ENCODE measurements at places on chromosomes 3 and 15. TPM values are rescaled to one million over a fixed set of nuclear protein-coding genes. Genes with fewer than 3 reads are reported as not detected.

MCTP2 gene
- total RNA-seq = 36.1 TPM

TMEM266 gene
- 1.4 TPM for total RNA-seq

RASL12 gene
- total RNA-seq = 21.5 TPM

C2CD4A gene
- total RNA-seq = 0.18 TPM

- DNase-seq = no peak
Measured at GRCh38 chr3:189851682-189852081, 220.5 kb downstream of the TP63 start.

GRCh38 chr3:17136136-17136721, 251.5 kb downstream of the PLCL2 start:
- no peak for DNase-seq

GRCh38 chr15:42804739-42805138, 67.8 kb upstream of the CDAN1 start:
- DNase-seq = no peak

- DNase-seq = no peak
Measured at GRCh38 chr3:137766876-137767537, 2.9 kb downstream of the SOX14 start.

GRCh38 chr3:39021465-39022285, 30.1 kb downstream of the SCN11A start:
- DNase-seq = no peak

GRCh38 chr15:94875550-94875949, 644.2 kb downstream of the MCTP2 start:
- no peak for DNase-seq

- no peak for DNase-seq
Measured at GRCh38 chr3:72346526-72346926, 501.7 kb downstream of the SHQ1 start.

- DNase-seq = no peak
Measured at GRCh38 chr15:40932649-40933516, 3.7 kb downstream of the DLL4 start.

DNA sequence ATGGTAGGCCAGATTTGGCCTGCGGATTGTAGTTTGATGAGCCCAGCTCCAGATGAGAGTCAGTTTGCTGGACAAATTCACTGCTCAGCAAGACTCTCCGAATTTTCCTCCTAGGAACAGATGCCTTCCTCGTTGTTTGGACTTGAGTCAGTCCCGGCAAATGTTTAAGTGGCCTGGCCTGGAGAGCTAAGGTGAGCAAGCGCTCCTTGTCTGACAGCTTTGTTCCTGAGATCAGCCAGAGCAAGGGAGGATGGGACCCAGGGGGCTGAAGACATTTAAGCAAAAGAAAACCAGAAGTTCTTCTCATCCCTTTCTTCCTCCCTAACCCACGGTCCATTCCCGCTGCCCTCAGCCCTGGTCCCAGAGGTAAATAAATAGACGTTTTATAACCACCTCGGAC, 40.3 kb downstream of the POLR2M start:
- DNase-seq = no peak

DNA sequence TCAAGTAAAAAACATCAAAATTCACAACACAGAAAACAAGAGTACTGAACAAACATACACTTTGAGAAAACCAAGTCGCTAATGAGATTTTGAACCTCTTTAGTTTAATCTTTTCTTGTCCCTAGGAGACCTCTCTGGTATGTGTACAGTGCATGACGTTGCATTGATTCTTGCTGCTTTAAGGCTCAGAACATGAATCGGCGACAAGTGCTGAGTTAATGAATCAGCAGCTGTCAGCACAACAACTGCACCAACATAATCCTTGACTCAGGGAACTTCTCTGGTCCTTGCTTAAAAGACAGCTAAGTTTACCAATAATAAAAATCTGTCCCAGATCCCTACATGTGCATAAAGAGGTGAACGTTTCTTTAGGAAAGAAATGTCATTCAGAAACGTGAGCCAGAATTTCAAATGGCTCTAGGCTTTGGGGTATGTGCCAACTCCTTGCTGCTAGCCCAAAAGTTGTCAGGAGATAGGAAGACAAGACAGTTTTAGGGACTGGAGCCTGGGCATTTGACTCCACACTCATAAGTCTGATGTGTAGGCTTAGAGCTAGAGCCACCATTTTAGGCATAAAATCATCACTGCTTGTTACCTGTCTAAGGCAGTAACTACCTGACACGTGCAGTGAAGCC, 86.9 kb downstream of the IL5RA start:
- no peak for DNase-seq

GRCh38 chr3:141659821-141660613, 78.1 kb upstream of the RNF7 start:
- DNase-seq = peak; percentile 79

GRCh38 chr15:64930778-64931371, 19.2 kb downstream of the ANKDD1A start:
- no peak for DNase-seq

DNA sequence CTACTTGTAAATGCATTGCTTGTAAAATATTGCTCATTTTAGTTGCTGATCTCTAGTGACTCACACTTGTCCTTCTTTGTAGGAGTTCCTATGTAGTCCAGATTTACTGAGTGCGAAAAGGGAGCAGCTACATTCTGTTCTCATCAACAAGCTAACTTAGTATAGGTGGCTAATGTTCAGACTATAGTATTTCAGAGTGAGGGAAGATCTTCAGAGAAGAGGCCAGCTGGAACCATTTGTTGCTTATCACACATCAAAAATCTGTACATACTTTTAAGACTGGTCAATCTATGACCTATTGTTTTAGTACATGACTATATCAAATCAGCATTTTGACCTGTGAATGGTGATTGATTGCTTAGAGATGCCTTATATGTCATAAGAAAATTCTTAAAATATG, 71.3 kb upstream of the THSD4 start:
- no peak for DNase-seq

GRCh38 chr3:160860346-160860745, 104.3 kb downstream of the PPM1L start:
- DNase-seq = no peak

GRCh38 chr3:87468938-87469337, 192.6 kb upstream of the POU1F1 start:
- DNase-seq = no peak

All from lower lobe of right lung (tissue), 2 donors.